T follicular helper cell (primary cell): ENCODE measurements at places on chromosomes 13 and 19.
A peak's percentile ranks its signal among the peaks of the same experiment; 100 is the strongest.

DNA sequence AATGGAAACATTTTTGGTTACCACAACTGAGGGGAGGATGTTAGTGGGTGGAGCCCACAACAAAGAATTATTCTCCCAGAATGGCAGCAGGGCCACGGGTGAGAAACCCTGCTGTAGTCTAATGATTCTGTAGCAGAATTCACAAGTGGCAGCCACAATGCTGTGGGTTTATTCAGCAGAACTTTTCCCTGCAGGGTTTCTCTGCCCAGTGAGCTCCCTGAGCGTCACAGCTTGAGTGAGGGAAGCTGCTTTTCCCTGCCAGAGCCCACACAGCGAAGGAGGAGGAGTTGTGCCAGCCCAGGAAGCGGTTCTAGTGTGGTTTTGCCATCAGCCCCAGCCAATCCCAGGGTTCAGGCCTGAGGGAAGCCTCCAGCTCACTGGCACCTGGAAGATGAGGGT, 4.4 kb downstream of the ATP12A start:
- no peak for DNase-seq

DNA sequence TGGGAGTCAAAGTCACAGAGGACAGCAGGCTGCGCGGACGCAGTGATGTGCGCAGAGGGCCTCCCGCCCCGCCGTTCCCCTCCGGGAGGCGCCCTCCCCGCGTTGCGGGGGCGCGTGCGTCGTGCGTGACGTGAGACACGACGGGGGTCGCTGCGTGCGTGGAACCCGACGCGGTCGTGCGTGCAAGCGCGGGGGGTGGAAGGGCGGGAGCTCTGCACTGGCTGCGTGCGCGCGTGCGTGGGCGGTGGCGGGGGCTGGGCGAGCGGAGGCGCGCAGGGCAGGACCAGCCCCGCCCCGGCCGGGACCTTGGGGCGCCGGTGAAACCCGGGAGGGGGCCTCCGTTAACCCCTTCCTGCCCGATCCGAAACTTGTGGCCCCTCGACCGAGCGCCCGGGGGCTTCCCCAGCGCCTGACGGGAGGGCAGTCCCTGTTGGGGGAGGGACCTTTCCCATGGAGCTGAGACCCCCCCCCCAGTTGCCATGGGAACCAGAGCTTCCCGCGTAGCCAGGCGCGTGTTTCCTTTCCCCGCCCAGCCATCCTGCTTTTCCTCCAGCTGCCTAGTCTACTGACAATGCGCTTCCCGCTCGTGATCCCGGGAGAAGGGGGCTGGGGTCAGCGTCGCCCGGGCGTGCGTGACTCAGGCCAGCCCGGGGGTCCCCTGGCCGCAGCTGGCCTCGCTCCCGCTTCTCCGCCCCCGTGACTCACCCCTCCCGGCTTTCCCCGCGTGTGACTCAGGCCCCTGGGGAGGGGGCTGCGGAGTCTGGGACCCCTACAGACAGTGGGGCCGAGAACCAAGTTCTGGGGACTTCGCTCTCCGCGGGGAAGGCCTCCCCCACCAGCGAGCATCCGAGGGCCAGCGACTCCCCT, 7.3 kb upstream of the HOOK2 start:
- DNase-seq: peak; percentile 97

- DNase-seq: no peak
Measured at GRCh38 chr19:6126335-6126974, 9.0 kb upstream of the ACSBG2 start.

GRCh38 chr13:79258489-79258888, 147.6 kb downstream of the RBM26 start:
- no peak for DNase-seq

DNA sequence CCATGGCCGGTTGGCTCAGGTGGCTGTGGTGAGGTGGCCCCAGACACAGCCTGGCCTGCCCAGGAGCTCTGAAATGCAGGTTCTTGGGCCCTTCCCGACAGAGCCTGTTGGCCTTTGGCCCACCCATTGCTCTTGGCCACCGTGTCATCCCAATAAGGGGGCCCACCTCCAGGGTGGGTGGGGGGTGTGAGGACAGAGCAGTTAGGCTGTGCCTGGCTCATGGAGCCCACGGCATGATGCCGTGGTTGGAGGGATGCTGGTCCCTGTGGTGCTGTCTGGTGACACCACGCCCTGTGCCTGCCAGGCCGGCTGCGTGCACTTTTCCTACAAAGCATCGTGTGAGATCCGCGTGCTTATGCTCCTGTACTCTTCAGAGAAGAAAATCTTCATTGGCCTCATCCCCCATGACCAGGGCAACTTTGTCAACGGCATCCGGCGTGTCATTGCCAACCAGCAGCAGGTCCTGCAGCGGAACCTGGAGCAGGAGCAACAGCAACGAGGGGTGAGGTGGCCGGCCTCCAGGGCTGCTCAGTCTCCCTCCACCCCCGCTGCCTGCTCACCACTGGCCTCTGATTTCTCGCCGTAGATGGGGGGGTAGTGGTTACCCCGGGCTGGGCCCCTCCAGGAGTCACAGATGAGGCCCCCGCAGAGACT, 7.6 kb downstream of the PNKP start:
- DNase-seq: no peak
